ENCODE measurements at places on chromosomes 12 and 14.
A peak's percentile ranks its signal among the peaks of the same experiment; 100 is the strongest.

DNA sequence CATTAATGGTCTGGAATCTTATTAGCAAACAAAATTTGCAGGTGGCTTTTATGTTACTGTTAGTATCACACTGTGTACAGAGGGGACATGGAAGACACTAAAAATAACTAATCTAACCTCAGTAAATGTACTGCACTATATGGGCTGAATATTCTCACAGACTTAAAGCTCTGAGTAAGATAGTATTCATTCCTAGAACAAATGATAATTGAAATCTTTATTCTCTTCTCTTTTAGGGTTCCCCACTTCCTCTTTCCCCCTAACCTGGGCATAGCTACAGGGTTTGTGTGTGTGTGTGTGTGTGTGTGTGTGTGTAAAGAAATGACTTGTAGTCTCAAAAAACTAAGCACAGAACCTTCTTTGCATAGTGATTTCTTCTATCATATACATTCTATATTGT, 21.4 kb upstream of the HECTD1 start:
- DNase-seq, result no peak

GRCh38 chr12:34244608-34245007, 222.3 kb downstream of the ALG10 start:
- no peak for DNase-seq

DNA sequence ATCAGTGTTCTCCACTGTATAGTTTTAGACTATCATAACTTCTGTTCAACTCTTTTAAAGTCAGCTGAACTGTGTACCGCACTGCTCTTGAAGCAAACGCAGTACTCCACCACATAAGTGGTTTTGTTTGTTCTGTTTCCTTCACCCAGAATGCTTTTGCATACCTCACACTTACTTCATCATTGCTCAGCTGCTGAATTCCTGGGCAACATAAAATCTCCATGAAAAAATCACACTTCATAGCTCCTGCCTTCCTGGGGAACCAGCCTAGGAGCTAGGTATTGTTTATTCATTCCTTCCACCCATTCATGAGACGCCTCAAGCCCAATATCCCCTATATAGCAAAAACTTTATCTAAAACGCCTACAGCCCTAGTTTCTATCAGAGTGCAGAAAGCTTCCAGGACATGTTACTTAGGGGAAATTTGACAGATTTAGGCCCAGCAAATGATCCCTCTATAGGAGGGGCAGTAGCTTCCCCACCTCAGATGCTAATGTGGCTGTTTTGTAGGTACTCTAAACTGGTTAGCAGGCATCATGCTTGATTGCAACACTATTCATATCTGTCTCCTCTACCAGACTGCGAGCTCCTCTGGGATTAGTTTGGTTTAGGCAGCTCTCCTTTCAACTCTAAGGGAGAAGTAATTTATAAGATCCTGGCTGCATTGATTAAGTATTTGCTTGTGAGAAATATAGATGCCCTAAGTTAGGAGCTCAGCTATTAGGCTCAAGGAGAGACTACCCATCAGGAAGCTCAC, 44.5 kb downstream of the LRRC9 start:
- no peak for DNase-seq

DNA sequence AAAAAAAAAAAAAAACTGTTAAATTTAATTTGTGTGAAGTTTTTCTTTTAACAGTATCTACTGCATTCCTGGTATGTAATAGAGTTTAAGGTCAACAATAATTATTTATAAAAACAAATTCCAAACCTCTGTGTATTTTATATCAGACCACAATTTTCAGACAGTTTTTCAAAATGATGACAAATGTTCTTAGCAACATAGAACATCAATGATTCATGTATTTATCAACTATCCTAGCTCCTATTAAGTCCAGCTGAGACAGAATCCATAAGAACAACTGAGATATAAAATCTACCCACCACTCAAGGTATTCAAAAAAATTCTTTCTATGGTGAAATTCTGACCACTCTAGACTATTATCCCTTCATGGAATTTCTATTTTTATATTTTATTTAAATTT, 144.5 kb downstream of the EPS8 start:
- DNase-seq, result no peak

DNA sequence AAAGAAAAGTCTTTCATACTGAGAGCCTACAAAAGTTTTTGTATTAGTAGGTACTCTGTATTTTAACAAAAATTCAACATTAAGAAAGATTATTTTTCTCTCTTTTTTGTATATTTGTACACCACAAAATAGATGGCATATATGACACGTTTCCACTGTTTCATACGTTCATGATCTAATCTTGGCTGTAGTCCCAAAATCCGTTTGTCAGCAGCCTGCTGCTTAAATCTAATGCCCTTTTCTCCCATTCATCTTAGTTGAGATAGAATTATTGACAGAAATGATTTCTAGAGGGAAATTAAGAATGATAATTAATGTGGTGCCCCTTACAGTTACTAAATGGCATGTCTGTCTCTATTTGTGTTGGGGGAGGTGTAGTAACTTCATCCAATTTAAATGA, 140.7 kb upstream of the NOVA1 start:
- DNase-seq, result no peak

DNA sequence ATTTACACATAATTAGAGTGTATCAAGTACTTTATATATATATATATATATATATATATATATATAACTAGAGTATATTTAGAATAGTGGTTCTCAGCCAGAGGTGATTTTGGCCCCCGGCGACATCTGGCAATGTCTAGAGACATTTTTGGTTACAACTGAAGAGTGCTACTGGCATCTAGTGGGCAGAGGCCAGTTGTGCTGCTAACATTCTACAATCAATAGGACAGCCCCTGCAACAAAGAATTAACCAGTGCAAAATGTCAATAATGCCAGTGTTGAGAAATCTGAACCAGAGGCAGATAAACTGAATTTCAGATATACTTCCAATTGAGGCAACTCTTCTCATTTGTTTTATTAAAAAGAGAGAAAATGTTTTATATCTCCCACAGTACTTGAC, 8.9 kb downstream of the GTF2A1 start:
- no peak for DNase-seq

- DNase-seq, result no peak
Observed at GRCh38 chr14:25431211-25432076, 381.5 kb upstream of the STXBP6 start.

DNA sequence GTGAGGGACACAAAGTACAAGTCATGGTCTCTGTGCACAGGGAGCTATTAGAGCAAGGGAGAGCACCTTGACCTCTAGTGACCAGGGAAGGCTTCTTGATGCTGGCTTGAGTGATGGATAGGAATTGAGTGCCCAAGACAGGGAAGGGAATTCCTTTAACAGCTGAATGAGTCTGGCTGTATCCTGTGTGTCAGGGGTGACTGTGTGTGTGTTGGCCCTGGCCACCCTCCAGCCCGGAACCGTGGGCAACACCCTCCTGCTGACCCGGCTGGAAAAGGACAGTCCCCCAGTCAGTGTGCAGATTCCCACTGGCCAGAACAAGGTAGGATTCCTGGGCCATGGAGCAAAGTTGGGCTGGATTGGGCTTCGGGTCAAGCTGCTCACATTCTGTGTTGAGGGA, 5.5 kb upstream of the PFDN5 start:
- DNase-seq, result no peak

DNA sequence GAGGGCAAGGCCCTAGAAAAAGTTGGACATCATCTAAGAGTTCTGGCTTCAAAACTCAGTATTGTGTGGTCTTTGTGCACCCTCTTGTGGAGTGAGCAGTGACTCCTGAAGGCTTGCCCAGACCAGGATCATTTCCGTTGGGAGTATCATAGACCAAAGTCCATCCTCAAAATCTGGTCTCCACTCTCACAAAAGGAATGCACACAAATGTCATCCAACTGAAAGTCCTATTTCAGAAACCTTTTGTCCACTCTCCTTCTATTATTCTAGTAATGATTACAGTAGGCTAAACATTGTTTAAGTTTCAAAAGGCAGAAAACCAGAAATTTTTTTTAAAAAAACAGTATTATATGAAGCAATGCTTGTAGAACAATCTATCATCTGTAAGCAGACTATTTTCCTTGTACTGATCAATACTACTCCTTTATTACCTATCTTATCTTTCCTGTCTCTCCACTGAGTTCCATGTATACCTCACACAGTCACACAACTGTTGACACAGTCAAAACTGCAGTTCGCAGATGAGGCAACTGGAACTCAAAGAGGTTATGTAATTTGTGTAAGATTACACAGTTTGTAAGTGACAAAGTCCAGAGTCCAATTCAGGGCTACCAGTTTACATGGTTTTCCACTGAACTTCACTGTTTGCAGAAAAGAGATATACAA, 41.4 kb downstream of the COX16 start:
- peak; percentile 34 for DNase-seq

- no peak for DNase-seq
Observed at GRCh38 chr12:47272412-47273190, 192.8 kb upstream of the AMIGO2 start.

GRCh38 chr12:106118-106591, 39.6 kb downstream of the IQSEC3 start:
- DNase-seq, result no peak

DNA sequence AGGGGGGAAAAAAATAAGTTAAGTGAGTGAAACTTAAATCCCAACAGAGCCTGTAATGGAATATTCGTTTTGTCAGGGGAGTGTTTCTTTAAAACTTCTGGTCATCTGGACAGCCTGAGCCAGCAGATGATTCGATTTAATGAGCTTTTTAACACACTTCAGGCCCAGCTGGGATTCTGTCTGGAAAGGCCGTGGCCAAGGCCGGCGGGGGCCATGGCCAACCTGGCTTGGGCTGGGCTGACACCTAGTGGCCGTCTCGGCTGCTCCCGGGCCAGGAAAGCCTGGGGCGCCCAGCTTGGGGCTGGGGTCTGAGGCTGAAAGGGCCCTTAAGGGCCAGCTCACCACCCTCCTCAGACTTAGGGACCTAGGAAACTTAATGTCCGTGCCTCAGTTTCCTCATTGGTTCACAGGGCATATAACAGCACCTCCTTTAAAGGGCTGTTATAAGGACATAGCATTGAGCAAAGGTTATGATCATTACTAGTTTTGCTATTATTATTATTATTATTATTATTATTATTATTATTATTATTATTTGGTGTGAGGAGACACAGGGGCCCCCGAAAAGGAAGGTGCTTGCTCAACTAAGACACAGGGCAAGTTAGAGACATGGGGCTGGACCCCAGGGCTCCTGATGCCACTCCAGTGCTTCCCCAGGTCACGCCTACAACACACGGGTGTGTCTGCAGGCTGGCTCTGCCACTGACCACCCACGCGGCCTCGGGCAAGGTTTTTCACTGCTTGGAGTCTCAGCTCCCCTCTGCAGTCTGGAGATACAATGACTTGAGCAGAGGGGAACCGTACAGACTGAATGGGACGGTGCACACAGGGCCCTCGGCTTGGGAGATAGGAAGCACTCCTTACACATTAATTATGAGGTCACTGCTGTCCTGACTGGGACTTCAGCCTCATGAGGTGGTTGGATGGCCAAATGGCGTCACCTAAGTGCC, 84.0 kb downstream of the SYNE3 start:
- DNase-seq, result peak; percentile 20

DNA sequence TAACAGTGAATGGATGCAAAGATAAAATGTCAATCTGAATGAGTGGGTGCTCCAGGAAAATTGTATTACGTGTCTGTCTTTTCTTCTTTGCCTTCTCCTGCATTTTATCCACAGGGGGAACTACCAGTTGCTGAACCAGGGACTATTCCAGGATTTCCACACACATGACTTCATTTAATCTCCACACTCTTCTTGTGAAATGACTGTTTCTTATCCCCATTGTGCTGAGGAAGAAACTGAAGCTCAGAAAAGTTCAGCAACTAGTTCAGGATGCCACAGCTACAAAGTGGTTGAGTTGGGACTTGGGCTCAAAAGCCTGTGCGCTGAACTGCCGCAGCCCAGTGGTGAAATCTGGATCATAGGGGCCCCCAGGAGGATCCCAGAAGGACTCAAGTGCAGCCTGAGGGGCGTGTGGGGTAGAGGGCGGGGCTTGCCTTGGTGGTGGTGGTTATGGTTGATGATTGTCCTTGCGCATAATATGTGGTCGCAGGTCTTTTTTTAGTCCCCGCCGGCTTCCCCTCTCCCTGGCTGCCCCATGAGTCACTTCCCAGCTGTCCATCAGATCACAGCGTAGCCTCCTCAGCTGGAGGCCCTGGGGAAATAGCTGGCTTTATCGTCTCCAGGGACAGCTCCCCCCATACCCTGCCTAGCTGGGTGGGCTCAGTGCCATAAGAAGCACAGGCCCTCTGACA, 235.2 kb upstream of the CRY1 start:
- no peak for DNase-seq

DNA sequence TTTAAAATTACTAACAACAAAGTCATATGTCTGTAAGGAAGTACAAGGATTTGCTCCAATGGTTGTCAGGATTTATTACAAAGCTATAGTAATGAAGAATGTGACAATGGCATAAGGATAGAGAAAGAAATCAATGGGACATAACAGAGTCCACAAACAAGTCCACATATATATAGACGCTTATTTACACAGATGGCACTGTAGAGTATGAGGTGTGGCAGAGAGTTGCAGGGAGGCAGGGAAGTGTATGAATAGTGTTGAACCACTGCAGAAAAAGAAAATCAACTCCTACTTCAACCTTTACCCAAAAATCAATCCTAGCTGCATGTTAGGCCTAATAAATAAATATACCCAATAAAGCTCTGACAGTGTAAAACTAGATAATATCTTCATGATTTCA, 21.3 kb downstream of the SOS2 start:
- DNase-seq, result no peak

- no peak for DNase-seq
Observed at GRCh38 chr12:121819212-121819949, 15.6 kb downstream of the SETD1B start.

GRCh38 chr14:49893309-49894213, 679 bp downstream of the ARF6 start:
- peak; percentile 20 for DNase-seq

GRCh38 chr12:91381309-91381804, 198.7 kb upstream of the DCN start:
- DNase-seq, result peak; percentile 97

GRCh38 chr12:91627225-91627624, 444.6 kb upstream of the DCN start:
- DNase-seq, result no peak

GRCh38 chr12:108479364-108480070, 35.6 kb upstream of the FICD start:
- DNase-seq, result no peak

- no peak for DNase-seq
Observed at GRCh38 chr12:6747216-6747615, 5.7 kb downstream of the MLF2 start.

GRCh38 chr12:15752785-15753184, 36.4 kb downstream of the EPS8 start:
- no peak for DNase-seq

- no peak for DNase-seq
Observed at GRCh38 chr12:57536597-57536942, 10.4 kb downstream of the DCTN2 start.

GRCh38 chr14:70045310-70045709, 143.4 kb downstream of the SLC8A3 start:
- DNase-seq, result no peak

Measured in NCI-H1105 (cell line).